NB4 (cell line): ENCODE measurements at places on chromosomes 6 and 20.

- no peak for DNase-seq
Measured at GRCh38 chr6:116535109-116535508, 10.4 kb downstream of the TRAPPC3L start.

DNA sequence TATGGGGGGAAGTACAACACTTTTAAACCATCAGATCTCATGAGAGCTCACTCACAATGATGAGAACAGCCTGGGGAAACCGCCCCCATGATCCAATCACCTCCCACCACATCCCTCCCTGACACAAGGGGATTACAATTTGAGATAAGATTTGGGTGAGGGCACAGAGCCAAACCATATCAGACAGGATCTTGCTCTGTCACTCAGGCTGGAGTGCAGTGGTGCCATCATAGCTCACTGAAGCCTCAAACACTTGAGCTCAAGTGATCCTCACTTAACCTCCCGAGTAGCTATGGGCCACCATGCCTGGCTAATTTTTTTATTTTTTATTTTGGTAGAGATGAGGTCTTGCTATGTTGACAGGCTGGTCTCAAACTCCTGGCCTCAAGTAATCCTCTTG lies 5.1 kb upstream of the IYD start:
- DNase-seq: no peak

DNA sequence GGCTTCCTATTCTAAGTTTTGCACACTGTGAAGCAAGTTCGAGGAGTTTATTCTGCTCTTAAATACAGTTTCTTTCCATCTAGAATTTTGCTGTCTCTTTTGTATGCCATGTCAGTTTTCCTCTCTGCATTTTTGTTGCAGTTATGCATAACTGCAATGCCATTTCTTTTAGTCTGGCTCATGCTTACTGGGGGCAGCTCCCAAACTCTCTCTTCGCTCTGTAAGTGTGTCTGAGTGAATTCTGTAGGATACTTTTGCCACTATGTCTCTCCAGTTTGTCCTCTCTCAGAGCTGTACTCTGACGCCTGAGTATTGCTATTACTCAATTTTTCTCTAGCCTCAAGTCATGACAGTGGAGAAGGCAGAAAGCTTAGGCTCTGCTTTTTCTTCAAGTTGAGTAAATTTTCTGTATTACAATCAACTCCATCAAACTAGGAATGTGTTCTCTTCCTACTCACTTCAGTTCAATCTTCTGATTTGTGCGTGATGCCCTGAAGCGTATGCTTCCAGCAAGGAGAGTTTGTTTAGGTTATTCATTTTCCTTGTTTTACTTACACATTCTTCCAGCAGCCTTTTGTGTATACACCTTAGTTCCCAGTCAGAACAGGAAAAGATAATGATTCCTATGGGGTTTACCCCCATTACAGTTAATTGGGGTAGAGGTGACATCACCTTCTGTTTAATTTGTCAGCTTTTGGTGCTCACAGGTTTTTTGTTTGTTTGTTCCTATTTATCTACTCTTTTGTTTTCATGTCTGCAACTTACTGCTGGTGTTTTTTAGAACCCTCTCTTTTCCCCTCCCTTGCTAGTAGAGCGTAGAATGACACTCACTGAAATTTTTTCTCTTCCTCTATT lies 430.9 kb downstream of the BCKDHB start:
- DNase-seq: no peak

GRCh38 chr20:8918145-8918544 lies 150.7 kb upstream of the PLCB4 start:
- DNase-seq: no peak

- DNase-seq: no peak
Measured at GRCh38 chr6:107789361-107789760, 34.8 kb downstream of the SCML4 start.

DNA sequence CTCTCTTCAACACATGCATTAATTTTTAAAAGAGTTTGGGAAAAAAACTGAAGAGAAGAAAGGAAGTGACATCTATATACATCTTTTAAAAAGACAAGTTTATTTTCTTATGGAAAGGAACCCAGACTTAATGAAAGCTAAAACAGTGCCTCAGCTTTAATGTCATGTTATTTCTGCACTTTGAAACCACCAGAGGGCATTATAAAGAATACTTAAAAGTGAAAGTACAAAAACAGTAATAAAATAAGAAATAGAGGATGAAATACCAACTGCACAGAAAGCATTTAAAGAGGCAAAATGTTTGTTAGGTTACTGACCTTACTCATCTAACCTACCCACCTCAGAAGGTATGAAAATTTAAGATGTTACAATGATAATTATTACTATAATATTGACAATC lies 98.8 kb downstream of the HUS1B start:
- DNase-seq: no peak

DNA sequence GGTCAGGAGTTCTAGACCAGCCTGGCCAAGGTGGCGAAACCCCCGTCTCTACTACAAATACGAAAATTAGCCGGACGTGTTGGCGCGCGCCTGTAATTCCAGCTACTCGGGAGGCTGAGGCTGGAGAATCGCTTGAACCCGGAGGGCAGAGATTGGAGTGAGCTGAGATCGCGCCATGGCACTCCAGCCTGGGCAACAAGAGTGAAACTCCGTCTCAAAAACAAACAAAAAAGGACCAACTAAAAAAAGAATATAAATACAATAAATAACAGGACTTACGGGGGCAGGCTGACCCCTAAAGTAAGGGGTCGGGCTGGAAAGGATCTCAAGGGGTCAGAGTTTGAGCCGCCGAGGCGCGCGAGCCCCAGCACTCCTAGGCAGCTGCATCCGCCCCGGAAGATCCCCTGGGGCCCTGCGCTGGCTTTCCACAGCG lies 509 bp upstream of the TPD52L2 start:
- no peak for DNase-seq
